ENCODE measurements at places on chromosomes 6 and 20.

DNA sequence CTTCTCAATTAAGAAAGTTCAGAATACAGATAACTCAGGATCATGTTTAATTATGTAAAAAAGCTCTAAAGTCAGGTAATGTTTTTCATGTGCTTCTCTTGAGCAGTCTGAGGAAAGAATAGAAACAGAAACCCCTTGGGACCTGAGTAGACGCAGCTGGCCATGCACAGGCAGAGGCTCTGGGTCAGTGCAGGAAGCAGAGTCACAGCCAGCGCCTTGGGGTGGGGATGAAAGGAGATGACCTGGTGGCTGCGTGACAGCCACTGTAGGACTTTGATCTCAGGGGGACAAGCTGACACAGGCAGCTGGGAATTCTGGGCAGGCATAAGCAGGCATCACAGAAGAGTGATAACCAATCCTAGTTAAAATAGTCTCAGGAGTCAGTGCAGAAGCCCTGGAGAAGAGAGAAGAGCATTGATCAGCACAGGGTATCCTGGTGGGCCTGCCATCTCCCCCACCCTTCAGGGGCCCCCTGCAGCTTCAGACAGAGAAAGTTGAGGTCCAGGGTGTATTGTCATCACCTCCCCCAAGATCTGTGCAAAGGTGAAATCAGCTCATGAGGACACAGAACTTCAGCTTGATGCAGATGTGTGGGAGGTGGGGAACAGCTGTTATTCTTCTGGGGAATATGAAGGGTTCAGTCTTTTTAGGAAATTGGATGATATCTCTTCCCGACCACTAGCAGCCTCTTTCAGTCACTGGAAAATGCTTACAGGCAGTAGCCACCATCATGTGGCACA is 6.4 kb downstream of the HLA-DQB1 start:
- DNase-seq: no peak

DNA sequence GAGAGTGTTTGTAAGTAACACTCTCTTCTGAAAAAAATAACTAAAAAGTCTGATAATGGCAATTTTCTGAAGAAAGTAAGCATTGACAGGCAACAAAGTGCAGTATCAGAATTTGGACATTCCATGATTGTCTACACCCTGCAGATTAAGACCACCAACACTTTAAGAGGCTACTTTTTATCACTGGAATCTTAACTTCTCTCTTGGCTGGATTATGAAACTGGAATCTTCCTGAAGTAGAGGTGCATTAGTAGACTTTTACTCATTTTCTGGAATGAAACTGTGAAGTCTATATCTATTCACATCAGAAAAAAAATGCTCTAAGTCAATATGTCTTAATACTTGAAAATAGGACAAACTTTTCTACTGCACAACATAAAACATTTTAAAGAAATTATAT is 547.5 kb downstream of the COL12A1 start:
- DNase-seq: no peak

DNA sequence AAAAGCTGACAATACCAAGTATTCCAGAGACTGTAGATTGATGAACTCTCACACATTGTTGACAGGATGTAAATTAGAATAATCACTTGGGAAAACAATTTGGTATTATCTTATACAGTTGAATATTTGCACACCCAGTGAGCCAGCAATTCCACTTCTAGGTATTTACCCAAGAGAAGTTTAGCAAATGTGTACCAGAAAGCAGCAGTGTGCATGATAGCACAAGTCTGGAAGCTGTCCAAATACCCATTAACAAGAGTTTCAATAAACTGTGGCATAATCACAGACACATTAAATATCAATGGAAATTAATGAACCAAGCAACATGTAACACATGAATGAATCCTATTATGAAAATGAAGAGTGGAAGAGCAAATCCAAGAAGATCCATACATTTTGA is 233.6 kb downstream of the TPBG start:
- no peak for DNase-seq

DNA sequence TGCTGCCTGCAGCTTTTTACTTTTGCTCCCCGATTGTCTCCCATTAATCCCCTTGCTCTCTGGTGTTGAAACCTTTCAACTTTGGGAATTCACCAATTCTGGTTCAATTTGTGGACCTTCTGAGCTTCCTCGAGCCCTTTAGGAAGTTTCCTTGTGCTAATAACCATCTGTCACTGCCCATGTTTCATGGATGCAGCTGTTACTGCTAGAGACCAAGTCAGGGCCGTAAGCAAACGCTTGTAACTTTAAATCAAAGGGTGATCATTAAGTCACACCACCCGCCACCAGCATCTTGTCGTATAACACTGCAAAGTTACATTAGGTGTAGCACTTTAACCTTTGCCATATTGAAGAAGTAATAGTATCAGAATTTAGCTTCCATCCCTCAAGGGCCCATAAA is 268.3 kb upstream of the SASH1 start:
- DNase-seq: no peak

DNA sequence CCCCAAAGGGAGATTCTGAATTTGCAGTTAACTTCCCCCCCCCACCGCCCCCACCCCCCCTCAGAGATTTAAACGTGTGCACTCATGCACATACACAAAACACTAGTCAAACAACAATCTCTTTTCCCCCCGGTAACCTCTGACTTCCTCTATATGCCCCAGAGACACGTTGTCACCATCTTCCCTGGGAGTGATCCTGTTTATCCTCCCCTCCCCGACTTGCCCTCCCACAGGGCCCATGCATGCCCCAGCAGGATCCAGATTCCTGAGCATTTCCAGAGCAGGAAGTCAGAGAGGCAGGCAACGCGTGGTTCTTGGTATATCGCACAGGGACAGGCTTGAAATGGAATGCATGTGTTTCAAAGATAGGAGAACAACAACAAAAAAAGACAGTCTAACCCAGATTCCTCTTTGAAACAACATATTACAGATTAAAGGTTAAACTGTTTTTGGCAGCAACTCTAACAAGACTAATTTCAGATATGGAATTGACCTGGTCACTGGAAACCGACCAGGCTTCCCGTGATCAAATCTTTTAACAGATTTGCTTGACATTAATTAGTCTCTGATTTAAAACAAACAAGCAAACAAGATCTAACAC is 1.3 kb downstream of the BLCAP start:
- DNase-seq: no peak

- no peak for DNase-seq
Observed at GRCh38 chr6:35046862-35047261, 94.3 kb downstream of the TCP11 start.

- no peak for DNase-seq
Observed at GRCh38 chr6:9717568-9717967, 697.3 kb downstream of the TFAP2A start.

Data from activated naive CD4-positive, alpha-beta T cell (primary cell).